ENCODE measurements at places on chromosomes 5 and 9.

DNA sequence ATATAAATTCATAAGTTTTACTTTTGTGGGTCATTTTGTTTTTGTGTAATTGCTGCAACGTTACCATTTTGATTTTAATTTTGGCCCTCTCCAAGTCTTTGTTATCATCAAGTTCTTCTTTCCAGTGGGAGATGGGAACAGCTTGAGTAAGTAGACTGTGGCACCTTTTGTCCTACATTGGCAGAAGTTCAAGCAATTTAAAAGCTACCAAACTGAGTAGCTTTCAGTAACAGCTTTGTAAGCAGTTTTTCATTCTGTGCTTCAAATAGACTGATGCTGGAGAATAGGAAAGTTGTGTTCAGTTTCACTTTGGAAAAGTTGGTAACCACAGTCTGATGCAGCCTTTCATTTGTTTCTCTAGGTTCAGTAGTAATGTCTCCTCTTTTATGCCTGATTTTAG, 47.8 kb upstream of the TMED7 start:
- H3K4me1 ChIP-seq = no peaks in the 10 kb centered on the region
- H3K27ac ChIP-seq = no peak overlapping the region
- no peak for DNase-seq
- H3K4me3 ChIP-seq = no peak overlapping the region
- H3K27me3 ChIP-seq = no peaks in the 10 kb centered on the region
- no peaks in the 10 kb centered on the region for H3K36me3 ChIP-seq

- H3K27me3 ChIP-seq = no peaks in the 10 kb centered on the region
- no peak overlapping the region for H3K4me3 ChIP-seq
- H3K27ac ChIP-seq = no peak overlapping the region
Observed at GRCh38 chr5:126615286-126615685, 14.5 kb downstream of the PHAX start.

GRCh38 chr5:150801117-150801927, 22.8 kb downstream of the SMIM3 start:
- H3K4me1 ChIP-seq = no peaks in the 10 kb centered on the region
- DNase-seq = no peak

DNA sequence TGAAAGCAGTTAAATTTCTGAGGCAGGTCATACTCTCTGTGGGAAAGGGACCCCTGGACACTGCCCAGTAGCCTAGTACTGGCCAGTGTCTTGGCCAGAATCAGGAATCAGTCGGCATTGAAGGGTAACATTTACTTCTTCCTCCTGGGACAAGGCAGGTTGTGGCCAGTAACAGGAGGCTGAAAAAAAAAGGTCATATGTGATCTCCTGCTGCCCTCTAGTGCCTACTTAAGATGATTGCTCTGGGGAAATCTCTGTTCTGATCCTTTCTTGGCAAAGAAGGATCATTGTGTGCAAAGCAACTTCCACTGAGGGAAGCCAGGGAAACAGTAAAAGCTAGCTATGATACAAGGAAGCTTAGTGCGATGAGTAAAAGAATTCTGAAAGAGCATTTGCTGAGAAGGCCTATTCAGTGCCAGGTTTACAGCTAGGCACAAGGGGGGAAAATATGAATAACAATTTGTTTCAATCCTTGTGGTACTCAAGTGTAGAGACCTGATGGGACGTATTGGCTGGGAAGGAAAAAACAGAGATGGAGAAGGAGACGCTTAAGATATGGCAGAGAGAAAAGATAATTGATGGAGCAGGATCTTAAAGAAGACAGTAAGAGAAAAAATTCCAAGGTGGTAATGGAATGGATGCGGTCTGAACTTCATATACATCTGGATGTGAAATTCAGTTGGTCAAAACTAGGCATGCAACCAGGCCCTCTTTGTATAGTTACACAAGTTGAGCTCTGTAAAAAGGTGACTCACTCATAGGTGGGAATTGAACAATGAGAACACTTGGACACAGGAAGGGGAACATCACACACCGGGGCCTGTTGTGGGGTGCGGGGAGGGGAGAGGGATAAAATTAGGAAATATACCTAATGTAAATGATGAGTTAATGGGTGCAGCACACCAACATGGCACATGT, 25.8 kb upstream of the TRIM32 start:
- H3K27ac ChIP-seq = no peak overlapping the region
- H3K36me3 ChIP-seq = no peaks in the 10 kb centered on the region
- H3K4me3 ChIP-seq = no peak overlapping the region
- no peaks in the 10 kb centered on the region for H3K27me3 ChIP-seq

DNA sequence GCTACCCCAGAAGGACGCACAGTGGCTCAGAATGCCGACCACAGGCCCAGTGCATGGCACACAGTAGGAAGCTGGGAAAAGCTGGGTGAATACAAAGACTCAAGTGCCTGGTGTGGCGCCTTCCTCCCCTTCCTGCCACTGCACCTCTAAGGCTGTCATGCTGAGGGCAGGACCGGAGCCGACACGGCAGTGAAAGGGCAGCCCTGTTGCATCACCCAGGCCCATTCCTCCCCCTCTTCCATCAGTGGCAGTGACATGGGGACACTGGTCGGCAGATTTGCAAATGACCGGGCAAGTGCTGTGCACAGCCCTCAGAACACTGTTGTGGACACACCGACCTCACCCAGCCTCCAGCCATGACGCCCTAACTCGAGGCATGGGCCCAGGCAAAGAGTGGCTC, 84.0 kb downstream of the STK10 start:
- no peak overlapping the region for H3K27ac ChIP-seq
- DNase-seq = no peak
- H3K4me1 ChIP-seq = no peaks in the 10 kb centered on the region
- H3K36me3 ChIP-seq = no peaks in the 10 kb centered on the region
- no peak overlapping the region for H3K4me3 ChIP-seq
- H3K27me3 ChIP-seq = no peaks in the 10 kb centered on the region

DNA sequence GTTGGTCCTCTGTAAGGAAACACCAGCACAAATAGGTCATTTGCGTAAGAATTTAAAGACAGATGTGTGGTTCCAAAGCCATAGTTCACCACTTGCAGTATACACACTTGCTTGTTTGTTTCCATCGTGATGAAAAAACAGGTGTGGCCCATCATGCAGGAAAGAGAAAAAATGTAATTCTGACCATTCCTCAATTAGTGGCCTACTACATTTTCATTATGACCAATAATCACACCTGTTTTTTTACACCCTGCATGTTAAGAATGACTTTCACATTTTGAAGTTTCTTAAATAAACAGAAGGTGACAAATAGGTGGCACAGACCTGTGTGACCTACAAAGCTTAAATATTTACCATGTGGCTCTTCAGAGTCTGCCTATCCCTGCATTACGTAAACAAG, 2.2 kb upstream of the ICE1 start:
- no peak overlapping the region for H3K4me3 ChIP-seq
- H3K4me1 ChIP-seq = peaks cover 4% of the 10 kb centered on the region
- H3K36me3 ChIP-seq = no peaks in the 10 kb centered on the region
- H3K27ac ChIP-seq = no peak overlapping the region
- no peak for DNase-seq

- no peaks in the 10 kb centered on the region for H3K36me3 ChIP-seq
- no peak overlapping the region for H3K27ac ChIP-seq
- H3K27me3 ChIP-seq = no peaks in the 10 kb centered on the region
Observed at GRCh38 chr5:14223372-14223771, 80.2 kb downstream of the TRIO start.

- no peak overlapping the region for H3K4me3 ChIP-seq
- H3K4me1 ChIP-seq = no peaks in the 10 kb centered on the region
- no peak for DNase-seq
- H3K27ac ChIP-seq = no peak overlapping the region
- no peaks in the 10 kb centered on the region for H3K36me3 ChIP-seq
Observed at GRCh38 chr9:136499071-136499934, 16.5 kb upstream of the SEC16A start.

DNA sequence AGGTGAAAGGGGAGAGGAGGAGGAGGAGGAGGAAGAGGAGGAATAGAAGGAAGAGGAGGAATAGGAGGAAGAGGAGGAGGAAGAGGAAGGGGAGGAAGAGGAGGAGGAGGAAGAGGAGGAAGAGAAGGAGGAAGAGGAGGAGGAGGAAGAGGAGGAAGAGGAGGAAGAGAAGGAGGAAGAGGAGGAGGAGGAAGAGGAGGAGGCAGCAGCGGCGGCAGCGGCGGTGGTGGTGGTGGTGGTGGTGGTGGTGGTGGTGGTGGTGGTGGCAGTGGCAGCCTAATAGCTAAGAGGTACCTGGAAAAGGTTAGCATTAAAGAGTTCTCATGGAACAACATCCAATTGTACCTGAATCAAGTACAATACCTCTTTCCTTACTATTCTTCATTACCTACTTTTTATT, 32.5 kb downstream of the UBAP2 start:
- no peak for DNase-seq
- no peaks in the 10 kb centered on the region for H3K27me3 ChIP-seq
- no peak overlapping the region for H3K27ac ChIP-seq
- H3K36me3 ChIP-seq = no peaks in the 10 kb centered on the region
- H3K4me3 ChIP-seq = no peak overlapping the region

GRCh38 chr5:80078921-80079320, 43.8 kb downstream of the THBS4 start:
- no peaks in the 10 kb centered on the region for H3K36me3 ChIP-seq
- H3K27me3 ChIP-seq = no peaks in the 10 kb centered on the region
- H3K4me3 ChIP-seq = no peak overlapping the region
- no peak overlapping the region for H3K27ac ChIP-seq
- H3K4me1 ChIP-seq = no peaks in the 10 kb centered on the region

DNA sequence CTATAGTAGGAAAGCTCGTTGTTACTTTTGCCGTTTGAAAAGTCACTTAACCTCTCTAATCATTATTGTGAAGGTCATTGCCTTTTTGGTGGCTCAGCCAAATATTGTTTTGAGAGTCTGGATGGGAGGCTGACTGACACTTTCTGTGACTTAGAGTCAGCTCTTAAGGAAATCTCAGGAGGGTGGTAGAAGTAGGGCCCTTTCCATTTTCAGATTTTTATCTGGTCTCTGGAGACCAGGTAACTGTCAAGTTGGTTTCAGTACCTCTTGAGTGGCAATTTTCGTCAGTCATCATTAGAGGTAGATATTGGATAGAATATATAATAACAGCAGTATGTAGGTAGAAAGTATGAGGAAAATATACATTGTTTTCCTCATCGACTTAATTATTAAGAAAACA, 23.3 kb downstream of the UGCG start:
- no peaks in the 10 kb centered on the region for H3K27me3 ChIP-seq
- H3K4me3 ChIP-seq = no peak overlapping the region
- H3K27ac ChIP-seq = no peak overlapping the region
- no peak for DNase-seq
- H3K4me1 ChIP-seq = no peaks in the 10 kb centered on the region

DNA sequence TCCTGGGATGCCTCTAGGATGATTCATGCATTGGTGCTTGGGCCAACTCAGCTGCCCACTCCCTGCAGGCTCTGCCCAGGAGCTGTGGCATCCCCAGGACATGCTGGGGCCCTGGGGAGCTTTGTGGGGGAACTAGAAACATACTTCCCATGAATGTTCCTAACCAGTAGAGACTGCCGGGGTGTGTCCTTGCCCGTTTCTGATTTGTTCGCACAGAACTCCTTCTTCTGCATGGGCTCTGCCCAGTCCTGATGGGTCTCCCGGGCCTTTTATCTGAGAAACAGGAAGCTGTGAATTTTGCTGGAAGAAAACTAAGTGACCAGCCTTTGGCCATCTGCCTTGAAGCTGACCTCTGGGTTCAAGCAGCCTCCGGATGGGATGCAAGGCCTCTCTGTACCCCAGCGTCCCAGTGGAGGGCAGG, 71.6 kb upstream of the RNU6ATAC start:
- no peak overlapping the region for H3K27ac ChIP-seq
- no peaks in the 10 kb centered on the region for H3K36me3 ChIP-seq
- no peaks in the 10 kb centered on the region for H3K27me3 ChIP-seq
- no peak overlapping the region for H3K4me3 ChIP-seq

DNA sequence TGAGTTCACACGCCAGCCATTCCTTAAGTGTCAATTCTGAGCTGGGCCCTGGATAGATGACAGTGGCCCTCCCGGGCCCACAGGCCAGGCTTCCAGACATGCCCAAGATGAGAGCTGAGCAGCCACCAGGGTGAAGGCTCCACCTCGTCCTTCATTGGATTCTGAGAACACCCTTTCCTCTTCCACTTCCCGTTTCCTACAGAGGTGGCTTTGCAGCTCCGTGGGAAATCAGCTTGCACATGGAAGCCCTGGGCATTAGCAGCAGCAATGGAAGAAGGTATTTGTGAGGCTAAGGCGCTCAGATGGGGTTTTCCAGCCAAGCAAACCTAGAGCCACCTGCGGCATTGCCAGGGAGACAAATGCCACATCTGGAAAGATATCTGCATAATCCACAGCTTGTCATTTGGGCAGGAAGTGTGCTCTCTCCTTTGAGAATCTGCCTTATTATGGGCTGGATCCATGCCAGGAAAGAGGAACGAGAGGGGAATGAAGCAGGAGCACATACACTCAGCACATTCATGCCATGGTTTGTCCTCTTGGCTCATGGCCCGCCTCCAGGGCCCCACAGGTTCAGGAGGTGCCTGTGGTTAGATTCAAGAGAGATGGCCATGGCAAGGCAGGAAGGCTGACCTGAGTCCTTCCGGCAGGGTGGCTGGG, 34.1 kb downstream of the CFAP77 start:
- H3K4me1 ChIP-seq = no peaks in the 10 kb centered on the region
- no peak overlapping the region for H3K27ac ChIP-seq
- H3K36me3 ChIP-seq = no peaks in the 10 kb centered on the region
- DNase-seq = no peak
- H3K27me3 ChIP-seq = no peaks in the 10 kb centered on the region
- H3K4me3 ChIP-seq = no peak overlapping the region

GRCh38 chr9:15642369-15642962, 89.6 kb downstream of the CCDC171 start:
- H3K36me3 ChIP-seq = no peaks in the 10 kb centered on the region
- H3K4me1 ChIP-seq = no peaks in the 10 kb centered on the region
- H3K27ac ChIP-seq = no peak overlapping the region
- H3K27me3 ChIP-seq = no peaks in the 10 kb centered on the region
- no peak for DNase-seq
- H3K4me3 ChIP-seq = no peak overlapping the region
